Activated T-cell treated with anti-CD3 and anti-CD28 coated beads for 48 hours (primary cell): ENCODE measurements at places on chromosomes 1 and 21.

DNA sequence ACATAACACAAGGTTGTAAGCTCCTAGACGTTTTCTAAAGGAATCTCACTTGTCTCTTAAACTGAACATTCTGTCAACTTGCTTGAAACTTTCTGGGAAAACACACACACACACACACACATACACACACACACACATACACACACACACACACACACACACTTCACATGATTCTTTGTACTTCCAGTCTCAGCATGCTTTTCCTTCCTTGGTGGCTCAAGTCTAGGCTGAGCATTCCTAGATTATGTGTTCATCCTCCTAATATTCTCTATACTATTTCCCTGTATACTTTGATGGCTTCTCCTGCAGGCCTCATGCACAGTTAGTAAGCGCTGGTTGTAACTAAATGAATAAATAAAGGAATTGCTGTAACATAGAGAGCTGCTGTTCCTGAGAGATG lies 372.1 kb downstream of the PTPRC start:
- no peak for DNase-seq

DNA sequence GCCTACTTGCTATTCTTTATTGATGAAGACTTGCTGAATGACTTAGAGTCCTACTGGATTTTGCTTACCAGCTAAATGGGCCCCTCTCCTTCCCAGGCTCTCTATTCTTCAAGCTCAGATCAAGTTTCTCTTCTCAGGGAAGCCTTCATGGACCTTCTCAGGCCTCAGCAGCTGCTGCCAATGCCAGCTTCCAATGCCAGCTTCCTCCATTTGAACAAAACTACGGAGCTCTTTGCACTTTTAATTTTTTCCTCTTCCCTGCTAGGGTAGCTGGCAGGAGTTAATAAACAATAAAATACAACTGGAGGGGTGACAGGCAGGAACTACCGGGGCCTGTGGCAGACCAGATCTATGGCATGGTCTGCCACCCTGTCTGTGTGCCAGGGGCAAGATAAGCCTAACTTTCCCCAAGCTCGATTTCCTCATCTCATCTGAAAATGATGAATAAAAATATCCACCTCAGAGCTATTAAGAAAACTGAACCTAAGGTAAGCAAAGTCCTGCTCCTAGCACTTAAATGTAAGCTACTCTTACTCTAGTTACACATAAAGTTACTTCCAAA lies 995 bp upstream of the IPO13 start:
- no peak for DNase-seq

- no peak for DNase-seq
Observed at GRCh38 chr1:73784026-73784425, 413.9 kb downstream of the LRRIQ3 start.

DNA sequence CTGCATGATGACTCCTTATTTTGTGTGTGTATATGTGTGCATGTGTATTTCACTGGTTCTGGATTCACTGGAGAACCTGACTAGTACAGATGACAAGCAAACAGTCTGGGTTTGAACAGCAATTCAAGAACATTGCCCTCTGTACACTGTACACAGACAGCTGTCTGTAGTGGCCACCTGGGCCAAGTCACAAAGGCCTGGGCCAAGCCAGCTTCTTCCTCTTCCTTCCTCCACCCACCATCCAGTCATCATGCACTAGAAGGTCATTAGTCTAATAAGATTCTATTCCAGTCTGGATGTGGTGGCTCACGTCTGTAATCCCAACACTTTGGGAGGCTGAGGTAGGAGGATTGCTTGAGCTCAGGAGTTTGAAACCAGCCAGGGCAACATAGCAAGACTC lies 155.9 kb downstream of the ELAVL4 start:
- no peak for DNase-seq

- no peak for DNase-seq
Observed at GRCh38 chr1:30378991-30379581, 344.3 kb downstream of the MATN1 start.

- DNase-seq = no peak
Observed at GRCh38 chr1:170840371-170840770, 95.0 kb upstream of the MROH9 start.

- DNase-seq = peak; percentile 18
Observed at GRCh38 chr1:84892705-84893618, at the start of gene LPAR3. LPAR3 (minus strand) TSS chr1:84893206; CDS start chr1:84866120, 27,086 bp downstream.

DNA sequence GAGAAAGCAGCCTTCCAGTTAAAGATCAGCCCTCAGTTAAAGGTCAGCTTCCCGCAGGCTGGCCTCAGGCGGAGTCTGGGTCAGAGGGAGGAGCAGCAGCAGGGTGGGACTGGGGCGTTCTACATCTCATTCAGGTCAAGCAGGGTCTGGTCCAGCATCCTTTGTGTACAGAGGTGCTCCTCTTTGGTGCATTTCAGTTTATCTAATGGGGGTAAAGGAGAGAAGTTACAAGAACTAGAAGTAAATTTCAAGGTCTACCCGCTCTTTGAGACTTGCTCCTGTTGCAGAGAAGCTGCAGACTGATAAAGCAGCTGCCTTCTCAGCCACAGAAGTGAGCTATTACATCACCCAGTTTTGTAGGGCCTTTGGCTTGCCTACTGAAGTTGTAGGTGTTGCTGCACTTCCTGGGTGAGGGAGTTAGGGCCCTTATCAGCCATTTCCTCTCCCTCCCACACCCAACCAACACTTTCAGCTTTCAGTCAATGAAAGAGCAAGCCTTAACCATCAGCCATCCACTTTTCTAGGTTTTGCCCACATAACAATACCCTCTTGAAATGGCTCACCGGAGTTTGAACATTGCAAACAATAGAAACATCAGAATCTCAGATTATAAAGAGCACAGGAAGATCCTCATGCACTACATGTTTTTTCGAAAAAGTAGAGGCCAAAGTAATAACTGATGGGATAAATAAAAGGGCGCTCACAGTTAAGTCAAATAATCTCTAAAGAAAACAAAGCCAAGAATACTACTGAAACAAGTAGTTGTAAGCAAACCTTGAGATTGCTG lies 2.8 kb upstream of the NUP210L start:
- peak; percentile 52 for DNase-seq
